ENCODE measurements at places on chromosomes 11 and 22.

DNA sequence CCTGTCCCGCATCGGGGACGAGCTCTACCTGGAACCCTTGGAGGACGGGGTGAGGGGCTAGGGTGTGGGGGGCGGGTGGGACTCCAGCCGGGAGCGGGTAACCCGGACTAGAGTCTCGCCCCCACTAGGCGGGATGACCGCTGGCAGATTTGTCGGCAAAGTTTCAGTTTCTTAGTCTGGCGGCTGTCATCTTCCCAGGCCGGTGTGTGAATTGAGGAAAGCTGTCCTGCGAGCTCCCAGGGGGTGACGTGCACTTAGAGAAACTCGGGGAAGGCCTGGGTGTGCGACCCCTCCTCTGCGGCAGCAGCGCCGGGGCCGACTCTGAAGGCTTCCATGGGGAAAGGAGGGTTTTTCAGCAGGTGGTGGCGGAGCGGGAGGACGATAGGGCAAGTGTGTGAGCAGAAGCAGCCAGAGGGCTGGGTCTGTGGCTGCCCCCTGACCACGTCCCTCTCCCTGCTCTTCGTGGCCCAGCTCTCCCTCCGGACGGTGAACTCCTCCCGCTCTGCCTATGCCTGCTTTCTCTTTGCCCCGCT lies 463 bp downstream of the RAD9A start:
- ATAC-seq: no peak

- peak; percentile 87 for ATAC-seq
These were observed 27.6 kb downstream of the PLEKHA7 start for GRCh38 chr11:16986434-16987204.

GRCh38 chr11:2792381-2793250 lies 92.8 kb upstream of the KCNQ1OT1 start:
- ATAC-seq: no peak

- ATAC-seq: peak; percentile 11
These were observed 420 bp upstream of the TRIM44 start for GRCh38 chr11:35662061-35662648.

DNA sequence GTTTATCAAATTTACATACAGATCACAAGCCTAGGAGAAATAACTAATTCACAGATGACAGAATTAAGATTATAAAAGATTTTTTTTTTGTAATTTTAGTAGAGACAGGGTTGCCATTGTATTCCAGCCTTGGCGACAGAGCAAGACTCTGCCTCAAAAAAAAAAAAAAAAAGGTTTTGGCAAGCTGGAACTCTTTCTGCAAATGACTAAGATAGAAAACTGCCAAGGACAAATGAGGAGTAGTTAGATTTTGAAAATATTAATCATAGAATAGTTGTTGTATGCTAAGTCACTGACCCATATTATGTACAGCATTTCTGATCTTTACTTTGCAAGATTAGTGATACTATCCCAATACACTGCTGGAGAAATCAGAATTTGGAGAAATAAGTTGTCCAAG lies 99.2 kb downstream of the C11orf65 start:
- ATAC-seq: no peak

- ATAC-seq: peak; percentile 61
These were observed 42.8 kb downstream of the ETS1 start for GRCh38 chr11:128544471-128545051.

GRCh38 chr11:112526699-112527416 lies 266.2 kb upstream of the PLET1 start:
- peak; percentile 60 for ATAC-seq

DNA sequence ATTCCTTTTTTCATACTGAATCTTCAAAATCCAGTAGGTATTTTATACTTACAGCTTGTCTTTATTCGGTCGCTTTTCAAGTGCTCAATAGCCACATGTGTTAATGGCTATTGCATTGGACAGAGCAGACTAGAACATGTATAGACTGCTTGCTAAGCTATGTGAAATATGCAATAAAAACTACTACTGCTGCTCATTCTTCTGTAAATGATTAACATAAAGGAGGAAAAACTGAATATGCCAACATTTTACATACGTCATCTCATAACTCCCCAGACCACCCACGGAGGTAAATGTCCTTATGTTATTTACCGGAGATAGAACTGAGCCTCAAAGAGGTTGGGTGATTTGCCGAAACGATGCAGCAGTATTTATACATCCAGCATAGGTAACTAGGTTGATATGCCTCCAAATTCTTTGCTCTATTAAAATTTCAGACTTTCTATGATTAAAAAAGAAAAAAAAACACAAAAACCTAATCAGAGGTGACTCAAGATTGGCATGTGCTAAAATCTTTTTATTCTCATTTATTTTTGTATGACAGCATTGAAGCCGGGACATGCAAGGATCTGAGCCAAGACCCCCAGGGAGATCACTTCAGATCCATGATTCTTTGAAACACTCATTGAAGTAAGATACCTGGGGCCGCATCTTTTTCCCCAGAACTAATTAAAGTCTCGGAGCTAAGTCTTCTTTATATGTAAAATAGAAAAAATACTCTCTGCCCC lies 78.5 kb upstream of the OR5AK2 start:
- ATAC-seq: no peak

DNA sequence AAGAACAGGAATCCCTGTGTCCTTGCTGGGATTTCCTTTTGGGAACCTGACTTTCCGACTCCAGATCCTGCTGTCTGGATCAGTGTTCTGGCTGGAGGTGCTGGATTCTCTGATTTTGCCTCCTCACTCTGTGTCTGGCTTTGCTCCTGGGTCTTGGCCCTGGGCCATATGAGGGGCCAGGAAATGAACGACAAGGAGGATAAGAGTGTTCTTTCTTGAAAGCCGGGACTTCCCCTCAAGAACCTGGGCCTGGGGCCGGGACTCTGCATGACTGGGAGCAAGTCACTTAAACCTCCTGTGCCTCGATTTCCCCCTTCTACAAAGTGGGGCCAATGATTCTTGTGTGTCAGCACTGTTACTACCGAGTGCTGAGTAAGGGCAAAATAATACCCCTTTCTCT lies 2.9 kb upstream of the MYO7A start:
- ATAC-seq: no peak

- ATAC-seq: no peak
These were observed 20.9 kb downstream of the SLC37A2 start for GRCh38 chr11:125084057-125084416.

GRCh38 chr11:68257477-68258362 lies 14.1 kb downstream of the C11orf24 start:
- ATAC-seq: peak; percentile 92

DNA sequence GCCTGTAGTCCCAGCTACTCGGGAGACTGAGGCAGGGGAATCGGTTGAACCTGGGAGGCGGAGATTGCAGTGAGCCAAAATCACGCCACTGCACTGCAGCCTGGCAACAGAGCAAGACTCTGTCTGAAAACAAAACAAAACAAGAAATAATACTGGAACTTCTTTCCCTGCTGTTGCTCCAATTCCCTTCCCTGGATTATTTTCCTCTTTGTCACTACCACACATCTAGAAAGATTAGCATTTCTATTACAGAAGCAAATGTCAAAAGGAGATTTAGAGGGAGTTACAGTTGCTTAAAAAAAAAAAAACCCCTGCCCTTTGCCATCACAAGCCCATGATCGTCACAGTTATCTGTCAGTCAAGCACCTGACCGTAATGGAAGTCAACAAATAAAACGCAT lies 17.7 kb upstream of the SCGB1D1 start:
- ATAC-seq: no peak

GRCh38 chr11:74011360-74012073 lies 2.6 kb upstream of the UCP3 start:
- peak; percentile 75 for ATAC-seq

DNA sequence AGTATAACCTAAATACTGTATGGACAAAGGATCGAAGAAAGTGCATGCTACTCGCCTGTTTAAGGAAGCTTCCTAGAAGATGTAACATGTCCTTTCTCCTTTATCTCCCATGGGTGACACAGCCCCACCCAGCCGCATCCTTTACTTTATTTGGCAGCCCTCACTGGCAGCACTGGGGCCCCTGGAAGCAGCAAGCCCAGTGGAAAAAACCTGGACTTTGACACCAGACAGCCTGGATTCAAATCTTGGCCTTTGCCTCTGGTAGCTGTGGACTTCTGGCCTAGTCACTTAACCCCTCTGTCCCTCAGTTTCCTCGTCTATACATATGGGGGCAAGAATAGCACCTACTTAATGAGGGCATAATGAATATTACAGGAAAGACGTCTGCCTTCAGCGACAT lies 67.1 kb downstream of the MYEOV start:
- no peak for ATAC-seq

DNA sequence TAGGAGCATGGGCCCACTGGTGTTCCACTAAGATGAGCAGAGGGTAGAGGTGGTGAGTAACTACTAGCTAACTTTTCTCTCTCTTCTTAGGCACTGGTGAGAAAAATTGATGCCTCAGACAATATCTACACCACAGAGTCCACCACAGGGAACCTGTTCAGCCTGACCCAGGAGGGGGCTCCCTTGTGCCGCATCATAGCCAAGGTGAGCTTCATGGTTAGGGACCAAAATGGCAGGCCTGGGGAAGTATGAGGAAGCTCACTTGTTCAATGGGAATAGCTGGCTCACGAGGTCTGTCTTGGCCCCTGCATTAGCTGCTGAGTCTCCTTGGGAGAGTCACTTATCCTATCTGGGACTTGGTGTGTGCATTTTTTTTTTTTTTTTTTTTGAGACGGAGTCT lies 75.9 kb downstream of the INSC start:
- no peak for ATAC-seq

DNA sequence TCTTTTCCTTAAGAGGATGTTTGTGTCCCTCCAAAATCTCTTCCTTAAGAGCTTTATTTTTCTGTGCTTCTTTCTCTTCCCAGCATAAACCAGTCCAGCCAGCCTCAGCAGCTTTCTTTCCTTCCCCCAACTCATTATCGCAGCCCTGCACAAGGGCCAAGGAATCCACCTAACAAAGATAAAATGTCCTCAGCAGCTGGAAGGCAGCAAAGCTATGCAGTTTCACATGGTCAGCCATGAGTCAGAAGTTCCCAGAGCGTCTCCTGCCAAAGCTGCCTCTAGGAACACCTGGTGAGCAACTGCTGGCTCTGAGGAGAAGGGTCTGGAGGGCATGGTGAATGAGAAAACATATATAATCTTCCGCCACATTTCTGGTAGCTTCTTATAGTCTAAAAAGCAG lies 45.3 kb upstream of the HMGXB4 start:
- no peak for ATAC-seq

DNA sequence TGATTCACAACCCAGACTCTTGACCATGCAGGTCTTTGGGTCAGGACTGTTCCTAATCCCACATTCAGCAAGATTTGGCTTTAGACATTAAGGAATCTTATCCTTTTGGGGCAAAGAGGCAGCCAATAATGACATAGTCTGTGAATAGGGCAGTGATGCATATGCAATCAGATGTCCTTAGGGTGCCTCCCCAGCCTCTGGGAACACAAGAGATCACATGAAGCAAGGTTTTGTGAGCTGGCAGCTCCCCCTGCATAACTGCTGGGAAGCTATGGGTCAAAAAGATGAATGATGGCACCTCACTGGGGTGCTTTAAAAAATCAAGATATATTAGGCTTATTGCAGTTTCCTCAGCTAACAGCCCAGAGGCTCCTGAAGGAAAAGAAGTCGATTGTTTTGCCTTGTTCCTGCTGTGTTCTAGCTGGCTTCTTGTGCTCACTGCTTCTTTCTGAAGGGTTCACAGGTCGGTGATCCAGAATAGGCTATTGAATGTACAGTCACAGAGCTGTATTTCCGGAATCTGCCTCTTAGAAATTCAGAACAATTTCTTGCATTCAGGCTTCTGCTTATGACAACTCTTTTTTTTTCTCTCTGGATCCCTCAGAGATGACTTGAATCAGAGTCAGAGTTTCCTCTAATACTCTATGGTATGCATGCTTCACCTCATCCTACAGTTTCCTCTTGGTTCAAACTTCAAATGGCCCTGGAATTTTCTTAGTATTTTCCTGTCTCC lies 31.7 kb downstream of the INSC start:
- no peak for ATAC-seq

- peak; percentile 27 for ATAC-seq
These were observed 696 bp upstream of the MICAL2 start for GRCh38 chr11:12109591-12110196.

- ATAC-seq: no peak
These were observed 861.4 kb upstream of the RAG2 start for GRCh38 chr11:37459456-37459855.

DNA sequence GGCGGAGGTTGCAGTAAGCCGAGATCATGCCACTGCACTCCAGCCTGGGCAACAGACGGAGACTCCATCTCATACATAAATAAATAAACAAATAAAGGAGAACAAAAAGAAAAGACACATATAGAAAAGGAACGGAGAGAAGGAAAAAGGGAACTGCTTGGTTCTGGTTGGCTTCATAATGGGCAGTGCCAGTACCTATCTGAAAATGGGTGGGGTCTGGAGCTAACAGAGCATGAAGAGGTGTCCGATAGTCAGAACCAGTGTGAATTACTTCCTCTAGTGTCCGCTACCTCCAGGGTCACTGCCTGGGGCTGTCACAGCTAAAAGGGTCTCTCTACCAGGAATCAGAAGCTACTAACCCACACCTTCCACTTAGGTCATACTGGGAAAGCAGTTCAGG lies 27.2 kb upstream of the TTC28 start:
- no peak for ATAC-seq

DNA sequence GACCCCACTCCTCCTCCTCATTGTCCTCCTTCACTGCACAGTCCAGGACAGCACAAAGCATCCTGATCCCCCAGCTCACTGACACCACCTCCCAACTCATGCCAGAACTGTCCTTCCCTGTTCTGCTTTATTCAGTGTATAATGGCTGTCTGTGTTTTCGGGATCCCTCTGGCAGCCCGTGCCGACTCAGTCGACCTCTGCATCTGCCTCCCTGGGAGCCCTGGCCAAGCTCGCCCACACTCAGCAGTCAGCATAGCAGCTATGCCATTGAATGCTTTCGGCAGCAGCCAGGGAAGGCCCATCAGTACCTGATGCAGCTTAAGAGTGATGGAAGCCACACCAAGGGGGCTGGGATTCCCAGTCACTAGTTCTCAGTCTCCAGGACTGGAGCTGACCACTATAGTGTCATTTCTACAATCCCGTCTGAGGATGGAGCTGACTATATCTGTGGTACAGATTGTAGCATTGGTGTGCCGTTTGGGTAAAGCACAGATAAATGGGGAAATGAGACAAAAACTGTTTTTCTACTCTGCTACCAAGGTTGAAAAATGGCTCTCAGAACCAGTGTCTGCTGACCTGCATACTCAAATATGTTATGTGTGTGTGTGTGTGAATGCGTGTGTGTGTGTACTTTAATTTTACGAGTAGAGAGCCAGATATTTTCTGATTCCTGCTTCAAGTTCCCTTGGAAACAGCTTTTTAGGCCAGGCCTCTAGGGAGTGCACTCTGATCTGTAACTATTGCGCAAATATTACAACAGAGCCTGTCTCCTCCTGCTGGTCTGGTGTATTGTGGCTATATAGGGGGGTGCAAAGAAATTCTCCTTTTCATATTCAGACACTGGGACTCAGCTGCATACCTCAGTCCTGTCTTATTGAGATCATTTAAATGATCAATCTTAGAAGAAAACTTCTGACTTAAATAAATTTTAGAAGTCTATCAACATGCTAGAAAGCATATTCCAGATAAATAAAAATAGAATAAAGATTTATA lies 78.8 kb upstream of the TOP3B start:
- ATAC-seq: no peak

DNA sequence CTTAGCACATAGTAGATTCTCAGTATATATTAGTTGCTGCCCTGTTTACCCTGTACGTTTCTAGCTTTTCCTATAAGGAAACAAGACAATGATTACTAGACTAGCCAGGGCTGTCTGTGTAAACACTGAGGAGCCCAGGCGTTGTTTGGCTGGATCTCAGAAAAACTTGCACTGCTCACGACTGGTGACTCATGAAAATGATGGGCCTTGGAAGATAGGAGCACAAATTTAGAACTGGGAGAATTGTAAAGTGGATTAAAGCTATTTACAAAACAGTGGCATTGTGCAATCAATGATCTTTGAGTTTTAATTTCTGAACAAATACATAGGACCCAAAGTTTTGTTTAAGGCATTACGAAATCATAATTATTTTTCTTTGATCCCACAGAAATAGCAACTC lies 276.9 kb downstream of the FAM76B start:
- no peak for ATAC-seq
